Activated CD4-positive, alpha-beta T cell treated with anti-CD3 and anti-CD28 coated beads, Interleukin-2, amount 10 ng/mL, durations not matched to agents 24 days and 14 days (primary cell): ENCODE measurements at places on chromosomes 16 and 17.

DNA sequence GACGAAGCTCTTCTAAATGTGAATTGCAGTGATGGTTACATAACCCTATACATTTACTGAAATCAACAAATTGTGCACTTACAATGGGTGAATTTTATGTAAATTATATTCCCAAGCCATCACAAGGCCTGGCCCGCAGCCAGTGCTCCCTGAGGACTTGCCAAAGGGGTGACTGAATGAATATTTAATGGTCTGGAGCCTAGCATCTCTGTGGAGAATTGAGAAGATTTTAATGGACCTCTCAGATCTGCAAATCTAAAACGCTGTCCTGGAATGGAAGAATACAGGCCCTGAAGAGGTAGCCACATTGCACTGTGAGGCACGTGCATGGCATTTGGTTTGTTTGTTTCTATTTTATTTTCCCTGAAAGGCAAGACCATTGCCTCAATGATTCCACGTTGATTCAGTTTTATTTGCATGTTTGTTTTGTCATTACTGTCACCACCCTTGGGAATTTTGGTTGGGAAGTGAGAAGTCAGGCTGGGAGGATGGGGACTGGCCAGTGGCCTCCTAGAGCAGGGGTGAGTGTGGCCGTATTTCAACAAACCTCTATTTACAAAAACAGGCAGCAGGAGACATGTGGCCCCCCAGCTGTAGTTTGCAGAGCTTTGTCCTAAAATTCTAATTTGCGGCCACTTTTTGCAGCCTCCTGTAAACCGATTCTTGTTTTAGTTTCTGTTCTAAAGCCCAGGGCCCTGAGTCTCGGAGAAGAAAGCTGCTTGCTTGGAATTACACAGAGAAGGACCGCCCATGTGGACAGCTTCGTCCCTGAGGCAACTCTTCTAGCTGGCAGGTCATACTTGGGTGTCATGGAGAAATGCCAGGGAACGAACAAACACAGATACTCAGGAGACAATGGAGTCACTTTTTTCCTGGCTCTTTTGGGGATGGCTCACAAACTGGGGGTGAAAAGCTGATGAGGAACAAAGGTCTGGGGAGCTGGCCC, 40.5 kb upstream of the GCSH start:
- no peak for DNase-seq

DNA sequence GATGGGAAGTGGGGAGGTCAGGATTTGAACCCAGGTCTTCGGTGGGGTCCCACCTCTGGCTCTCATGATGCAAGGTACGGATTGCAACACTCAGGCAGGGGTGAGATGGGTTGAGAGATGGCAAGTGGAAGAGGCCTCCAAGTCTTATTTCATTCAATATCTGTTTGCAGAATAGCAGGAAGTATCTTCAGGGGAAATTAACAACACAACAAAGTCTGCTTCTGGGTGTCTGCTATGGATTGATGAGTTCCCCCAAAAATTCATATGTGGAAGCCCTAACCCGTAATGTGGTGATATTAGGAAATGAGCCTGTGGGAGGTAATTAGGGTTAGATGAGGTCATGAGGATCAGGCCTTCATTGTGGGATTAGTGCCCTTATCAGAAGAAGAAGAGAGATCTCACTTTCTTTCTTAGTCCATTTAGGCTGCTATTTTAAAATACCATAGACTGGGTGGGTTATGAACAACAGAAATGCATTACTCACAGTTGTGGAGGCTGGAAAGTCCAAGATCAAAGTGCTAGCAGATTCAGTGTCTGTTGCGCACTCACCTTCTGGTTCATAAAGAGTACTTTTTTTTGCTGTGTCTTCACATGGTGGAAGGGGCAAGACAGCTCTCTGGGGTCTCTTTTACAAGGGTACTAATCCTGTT, 4.4 kb upstream of the CD300H start:
- no peak for DNase-seq

- no peak for DNase-seq
These were observed 6.4 kb upstream of the VEZF1 start for GRCh38 chr17:57994436-57994835.

GRCh38 chr17:6476076-6476809, 32.0 kb downstream of the PIMREG start:
- DNase-seq, result no peak

- no peak for DNase-seq
These were observed 13.5 kb downstream of the CDIPT start for GRCh38 chr16:29849505-29849904.

DNA sequence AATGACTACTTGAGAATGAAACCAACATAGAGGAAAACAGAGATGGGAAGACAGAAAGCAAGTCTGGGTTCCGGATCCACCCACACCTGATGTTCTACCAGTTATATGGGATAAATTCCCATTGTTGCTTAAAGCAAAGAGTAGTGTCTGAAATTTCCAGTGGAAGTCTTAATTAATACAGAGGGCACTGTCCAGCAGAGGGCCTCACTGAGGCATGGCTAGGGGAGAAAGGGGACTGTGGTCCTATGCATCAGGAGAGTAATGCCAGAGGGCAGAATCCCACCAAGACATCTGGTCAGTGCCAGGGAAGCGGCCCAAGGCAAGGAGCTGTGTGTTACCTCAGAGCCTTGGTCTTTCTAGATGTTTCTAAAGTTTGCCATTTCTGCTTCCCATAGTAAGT, 7.5 kb upstream of the UMOD start:
- no peak for DNase-seq

DNA sequence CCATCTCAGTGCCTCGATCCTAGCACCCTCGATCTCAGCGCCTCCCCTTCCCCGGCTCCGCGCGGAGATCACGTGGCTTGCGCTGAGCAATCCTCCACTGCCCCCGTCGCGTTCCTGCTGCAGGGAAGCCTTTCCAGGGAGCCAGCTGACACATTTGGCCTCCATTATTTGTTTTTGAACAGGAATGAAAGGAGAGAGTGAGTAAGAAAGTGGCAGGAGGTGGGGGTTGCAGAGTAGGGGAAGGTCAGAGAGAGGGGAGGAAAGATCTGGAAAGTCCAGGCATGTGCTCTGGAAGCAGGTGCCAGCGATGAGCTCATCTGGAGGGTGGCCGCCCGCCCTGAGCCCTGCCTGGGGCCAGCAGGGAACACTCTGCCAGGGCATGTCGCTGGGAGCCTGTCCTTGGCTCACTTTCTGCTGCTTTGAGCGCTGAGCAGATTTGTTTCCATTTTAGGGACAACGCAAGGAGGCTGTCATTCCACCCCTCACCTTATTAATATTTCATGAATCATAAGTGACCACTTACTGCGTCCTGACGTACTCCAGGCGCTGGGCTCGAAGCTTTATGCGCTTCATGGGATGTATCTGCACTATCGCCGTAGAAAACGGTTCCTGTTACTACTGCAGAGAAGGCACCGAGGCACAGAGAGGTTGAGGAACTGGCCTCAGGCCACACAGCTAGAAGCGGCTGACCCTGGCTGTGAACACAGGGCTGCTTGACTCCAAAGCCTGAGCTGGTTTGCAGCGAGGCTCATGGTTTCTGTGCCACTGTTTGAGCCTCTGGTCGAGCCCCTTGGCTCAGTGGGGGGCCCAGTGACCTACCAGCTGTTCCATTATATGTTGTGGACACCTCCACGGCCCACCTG, 283.1 kb downstream of the SEC14L1 start:
- DNase-seq, result no peak

DNA sequence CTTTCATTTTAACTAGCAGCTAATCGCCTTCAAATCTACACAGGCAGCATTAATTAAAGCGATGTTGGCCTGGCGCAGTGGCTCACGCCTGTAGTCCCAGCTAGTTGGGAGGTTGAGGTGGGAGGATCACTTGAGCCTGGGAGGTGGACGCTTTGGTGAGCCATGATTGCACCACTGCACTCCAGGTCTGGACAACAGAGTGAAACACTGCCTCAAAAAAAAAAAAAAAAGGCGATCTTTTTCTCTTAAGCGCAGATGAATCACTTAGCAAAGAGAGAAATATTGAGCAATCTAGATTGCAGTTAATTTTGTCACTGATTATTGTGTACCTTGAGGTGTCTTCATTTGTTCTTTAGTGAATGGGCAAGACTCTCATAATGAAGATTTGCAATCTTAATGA, 12.4 kb downstream of the SNTB2 start:
- no peak for DNase-seq

DNA sequence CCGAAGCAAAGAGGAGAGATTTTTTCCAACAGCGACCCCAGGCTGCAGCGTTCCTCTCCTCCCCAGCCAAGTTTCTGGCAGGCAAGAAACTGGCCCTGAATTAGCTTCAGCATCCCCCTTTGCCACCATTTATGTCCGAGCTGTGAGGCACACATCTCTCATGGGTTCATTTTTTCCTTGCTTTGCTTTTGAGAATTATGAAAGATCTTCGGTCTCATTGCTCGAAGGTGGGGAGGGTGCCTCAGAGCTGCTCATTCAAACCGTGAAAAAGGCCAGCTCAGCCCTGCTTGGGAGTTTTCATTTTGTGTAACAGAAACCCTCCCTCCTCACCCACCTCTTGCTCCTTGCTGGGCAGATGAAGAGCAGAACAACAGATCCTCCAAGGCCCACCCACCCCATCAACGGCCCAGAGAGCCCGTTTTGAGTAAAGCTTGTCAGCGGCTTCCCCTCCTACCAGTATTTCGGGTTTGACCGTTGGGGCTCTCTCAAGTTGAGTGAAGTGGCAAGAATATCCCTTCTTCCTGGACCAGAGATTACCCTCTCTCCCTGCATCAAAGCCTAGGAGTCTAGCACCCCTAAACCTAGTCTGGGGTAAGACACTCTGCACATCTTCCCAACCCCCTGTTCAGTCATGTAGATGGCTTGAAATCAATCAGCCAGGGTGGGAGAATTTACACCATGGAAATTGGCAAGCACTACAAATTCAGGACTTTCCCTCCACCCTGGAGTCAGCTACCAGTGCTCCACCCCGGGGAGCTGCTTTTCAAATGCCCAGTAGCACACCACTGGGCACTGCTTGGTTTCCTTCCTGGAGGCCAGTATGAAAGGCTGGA, 1.8 kb downstream of the CCR7 start:
- peak; percentile 83 for DNase-seq

DNA sequence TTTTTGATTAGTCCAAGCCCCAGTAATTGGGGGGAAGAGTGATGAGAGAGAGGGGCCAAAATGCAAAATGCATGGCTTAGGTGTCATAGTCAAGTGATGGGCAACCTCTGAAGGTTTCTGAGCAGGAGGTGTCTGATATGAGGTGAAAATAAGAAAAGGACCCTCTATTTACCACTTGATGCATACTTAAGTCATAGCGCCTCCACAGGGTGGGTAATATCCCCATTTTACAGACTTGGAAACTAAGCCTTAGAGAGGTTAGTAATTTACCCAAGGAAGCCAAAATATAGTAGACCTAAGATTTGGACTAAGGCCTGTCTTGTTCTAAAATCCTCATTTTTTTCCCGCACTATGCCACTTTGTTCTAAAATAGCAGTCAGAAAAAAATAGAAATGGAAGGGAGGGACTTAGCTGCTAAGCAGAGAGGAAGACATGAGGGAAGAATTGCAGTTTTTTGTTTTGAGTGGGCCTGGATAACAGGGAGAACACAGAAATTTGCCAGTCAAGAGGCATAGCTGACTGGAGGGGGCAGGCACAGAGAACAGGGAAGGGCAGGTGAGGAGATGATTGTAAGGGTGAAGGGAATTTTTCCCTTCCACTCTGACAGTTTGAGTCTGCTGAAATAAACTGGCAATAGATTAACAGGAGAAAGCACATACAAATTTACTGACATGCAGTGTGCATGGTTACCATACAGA, 2.3 kb upstream of the GRB2 start:
- no peak for DNase-seq

DNA sequence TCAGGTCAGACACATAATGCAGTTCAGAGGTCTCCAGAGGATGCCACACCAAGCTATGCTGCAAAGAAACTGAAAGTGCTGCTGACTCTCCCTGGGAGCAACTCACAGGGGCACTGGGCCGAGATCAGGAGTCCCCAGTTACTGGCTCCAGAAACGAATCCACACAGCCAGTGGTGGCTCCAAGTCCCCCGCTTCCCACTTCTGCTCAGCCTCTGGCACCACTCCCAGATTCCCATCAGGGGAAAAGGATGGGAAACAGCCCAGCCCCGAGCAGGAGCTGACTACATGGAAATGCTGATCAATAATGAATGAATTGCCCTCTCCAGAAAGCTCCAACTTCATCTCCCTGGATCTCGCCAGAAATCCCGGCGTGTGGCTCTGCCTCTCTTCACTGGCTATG, 62.3 kb upstream of the CDH5 start:
- DNase-seq, result no peak

GRCh38 chr17:30788918-30789317, 35.6 kb downstream of the CRLF3 start:
- no peak for DNase-seq

DNA sequence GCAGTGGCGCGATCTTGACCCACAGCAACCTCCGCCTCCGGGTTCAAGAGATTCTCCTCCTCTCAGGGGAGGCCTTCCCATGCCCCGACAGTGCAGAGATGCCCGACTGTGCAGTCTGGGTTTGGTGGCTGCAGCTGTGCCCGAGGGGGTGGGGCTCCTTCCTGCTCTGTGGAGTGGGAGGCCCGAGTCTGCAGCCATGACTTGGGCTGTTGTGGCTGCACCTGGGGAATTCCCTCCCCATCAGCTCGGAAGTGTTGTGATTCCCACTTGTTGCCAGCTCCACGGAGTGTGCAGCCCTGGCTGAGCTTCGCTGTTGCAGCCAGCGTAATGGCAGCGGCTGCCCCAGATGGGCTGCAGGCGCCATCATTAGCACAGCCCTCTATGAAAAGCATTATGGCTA, 66.4 kb upstream of the SMIM36 start:
- DNase-seq, result peak; percentile 68

- DNase-seq, result no peak
These were observed 45.1 kb downstream of the BAIAP2 start for GRCh38 chr17:81080019-81080418.

DNA sequence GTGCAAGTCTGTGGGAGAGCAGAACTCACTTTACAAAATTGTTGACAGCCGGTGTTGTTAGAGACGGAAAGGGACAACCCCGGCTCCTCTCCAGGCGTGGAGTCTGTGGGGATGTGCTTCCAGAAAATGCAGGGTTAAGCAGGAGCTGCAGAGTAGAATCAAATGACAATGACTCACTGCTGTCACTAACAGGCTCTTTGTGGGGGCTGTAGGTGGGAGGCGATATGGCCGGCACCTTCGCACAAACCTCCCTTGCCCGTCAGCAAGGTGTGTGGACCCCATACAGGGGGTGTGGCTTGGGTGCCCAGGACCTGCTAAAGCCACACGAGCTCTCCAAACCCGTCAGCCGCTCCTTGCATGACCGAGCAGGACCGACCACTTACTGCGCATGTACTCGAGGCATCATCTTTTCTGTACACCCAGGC, 5.8 kb downstream of the PDK2 start:
- no peak for DNase-seq
